ENCODE measurements at places on chromosomes 13 and 19. TPM values are rescaled to one million over a fixed set of nuclear protein-coding genes. Genes with fewer than 3 reads are reported as not detected.

GRCh38 chr19:56973713-56974555 lies 133.4 kb upstream of the PEG3 start:
- H3K27me3 ChIP-seq: no peaks in the 10 kb centered on the region
- no peak overlapping the region for H3K4me3 ChIP-seq
- no peaks in the 10 kb centered on the region for H3K4me1 ChIP-seq
- DNase-seq: no peak
- H3K27ac ChIP-seq: no peak overlapping the region

DNA sequence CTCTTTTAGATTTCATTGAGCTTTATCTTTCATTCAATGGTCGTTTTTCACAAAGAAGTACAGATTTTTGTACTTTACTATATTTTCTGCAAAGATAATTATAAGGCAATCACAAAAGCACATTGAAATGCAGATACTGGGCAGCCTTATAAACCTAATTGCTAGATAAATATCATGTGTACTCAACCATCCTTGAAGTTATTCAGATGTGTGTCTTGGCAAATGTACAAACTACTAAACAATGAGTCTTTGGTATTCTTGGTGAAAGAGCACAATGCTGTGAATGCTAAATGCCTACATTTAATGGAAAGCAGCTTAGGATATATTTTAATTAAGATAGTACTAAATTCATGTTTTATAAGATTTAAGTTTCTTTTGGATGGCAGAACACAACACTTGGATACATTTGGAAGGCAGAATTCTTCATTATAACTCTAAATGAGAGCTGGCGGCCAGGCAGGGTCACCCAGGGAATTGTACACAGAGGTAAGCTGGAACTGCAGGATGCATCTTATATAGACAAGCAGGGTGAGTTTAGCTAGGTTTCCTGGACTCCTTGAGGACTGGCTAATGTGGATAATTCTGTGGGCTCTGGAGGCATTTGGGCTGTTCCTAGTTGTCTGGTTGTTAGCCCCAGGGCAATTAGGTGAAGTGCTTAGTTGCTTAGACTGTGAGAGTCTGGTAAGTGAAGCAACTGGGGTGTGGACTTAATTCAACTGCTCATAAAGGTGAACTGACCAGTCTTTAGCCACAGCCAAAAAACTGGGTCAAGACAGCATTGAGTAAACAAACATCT lies 286.6 kb downstream of the PCDH20 start:
- no peaks in the 10 kb centered on the region for H3K27me3 ChIP-seq
- no peak overlapping the region for H3K4me3 ChIP-seq
- H3K4me1 ChIP-seq: no peaks in the 10 kb centered on the region
- H3K27ac ChIP-seq: no peak overlapping the region
- no peaks in the 10 kb centered on the region for H3K36me3 ChIP-seq
- DNase-seq: no peak

DNA sequence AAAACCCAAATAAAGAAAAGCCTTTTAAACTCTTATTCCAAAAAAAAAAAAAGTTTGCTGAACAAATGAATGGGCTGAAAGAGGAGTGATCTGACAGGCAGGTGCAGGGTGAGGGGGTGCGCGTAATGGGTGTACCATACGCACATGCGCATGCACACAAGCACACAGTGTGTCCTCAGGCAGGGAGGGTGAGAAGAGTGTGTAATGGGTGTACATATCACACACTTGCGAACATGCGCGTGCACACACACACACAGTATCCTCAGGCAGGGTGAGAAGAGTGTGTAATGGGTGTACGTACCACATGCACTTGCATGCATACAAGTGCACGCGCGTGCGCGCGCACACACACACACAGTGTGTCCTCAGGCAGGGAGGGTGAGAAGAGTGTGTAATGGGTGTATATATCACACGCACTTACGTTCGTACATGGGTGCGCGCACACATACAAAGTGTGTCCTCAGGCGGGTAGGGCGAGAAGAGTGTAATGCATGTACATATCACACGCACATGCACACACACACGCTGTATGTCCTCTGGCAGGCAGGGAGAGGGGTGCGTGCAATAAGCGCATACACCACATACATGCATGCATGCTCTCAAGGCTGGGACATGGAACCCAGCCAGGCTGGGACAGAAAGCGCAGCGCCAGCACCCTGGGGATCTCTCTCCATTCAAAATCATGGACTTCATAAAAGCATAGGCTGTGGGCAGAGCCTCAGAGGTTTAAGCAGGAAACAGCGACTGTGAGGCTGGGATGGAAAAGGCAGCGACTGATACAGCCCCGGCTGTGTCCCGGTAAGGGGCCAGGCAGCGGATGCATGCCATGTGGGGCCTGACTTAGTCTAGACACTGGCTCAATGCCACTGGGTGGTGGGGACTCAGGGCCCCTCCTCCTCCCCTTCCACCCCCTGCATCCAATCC lies 70.4 kb downstream of the CEBPG start:
- DNase-seq: no peak
- H3K36me3 ChIP-seq: no peaks in the 10 kb centered on the region
- no peak overlapping the region for H3K4me3 ChIP-seq
- no peaks in the 10 kb centered on the region for H3K27me3 ChIP-seq

DNA sequence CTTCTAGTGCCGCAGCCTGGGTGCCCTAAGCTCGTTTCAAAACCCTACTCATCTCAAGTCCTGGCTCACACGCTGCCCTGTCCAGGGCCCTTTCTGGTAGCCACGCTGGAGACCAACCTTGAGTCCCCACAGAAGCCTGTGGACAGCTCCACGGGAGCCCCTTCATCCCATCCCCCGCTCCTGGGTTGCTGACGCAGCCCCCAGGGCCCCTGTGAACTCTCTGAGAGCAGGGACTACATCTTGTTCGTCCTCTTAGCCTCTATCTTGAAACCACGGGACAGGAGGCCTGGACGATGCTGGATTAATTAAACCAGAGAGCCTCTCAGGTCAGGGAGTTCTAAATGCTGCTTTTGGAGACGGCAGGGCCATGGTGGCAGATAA lies 7.4 kb downstream of the MLLT1 start:
- H3K36me3 ChIP-seq: peaks cover 25% of the 10 kb centered on the region
- H3K4me3 ChIP-seq: no peak overlapping the region
- no peak for DNase-seq
- peak overlapping the region; percentile 90 for H3K27ac ChIP-seq
- H3K27me3 ChIP-seq: no peaks in the 10 kb centered on the region

Gene ZNF93
- 2.9 TPM for total RNA-seq

Gene ATP8B3
- 0.91 TPM for total RNA-seq

Gene NLRP9
- total RNA-seq: not detected

Measured in upper lobe of left lung (tissue), 6 donors.